ENCODE measurements at places on chromosomes 11 and 22. TPM values are rescaled to one million over a fixed set of nuclear protein-coding genes. Genes with fewer than 3 reads are reported as not detected.

GRCh38 chr11:6077723-6078122, 29.8 kb upstream of the OR56B4 start:
- no peak overlapping the region for H3K27ac ChIP-seq
- H3K27me3 ChIP-seq, result peaks cover 18% of the 10 kb centered on the region
- DNase-seq, result no peak
- H3K36me3 ChIP-seq, result no peaks in the 10 kb centered on the region
- H3K4me3 ChIP-seq, result no peak overlapping the region
- no peaks in the 10 kb centered on the region for H3K4me1 ChIP-seq

VSIG10L2 gene
- not detected for total RNA-seq

GRCh38 chr11:35647421-35648093, 15.0 kb upstream of the TRIM44 start:
- H3K4me1 ChIP-seq, result no peaks in the 10 kb centered on the region
- peaks cover 31% of the 10 kb centered on the region for H3K27me3 ChIP-seq
- no peak overlapping the region for H3K27ac ChIP-seq

DNA sequence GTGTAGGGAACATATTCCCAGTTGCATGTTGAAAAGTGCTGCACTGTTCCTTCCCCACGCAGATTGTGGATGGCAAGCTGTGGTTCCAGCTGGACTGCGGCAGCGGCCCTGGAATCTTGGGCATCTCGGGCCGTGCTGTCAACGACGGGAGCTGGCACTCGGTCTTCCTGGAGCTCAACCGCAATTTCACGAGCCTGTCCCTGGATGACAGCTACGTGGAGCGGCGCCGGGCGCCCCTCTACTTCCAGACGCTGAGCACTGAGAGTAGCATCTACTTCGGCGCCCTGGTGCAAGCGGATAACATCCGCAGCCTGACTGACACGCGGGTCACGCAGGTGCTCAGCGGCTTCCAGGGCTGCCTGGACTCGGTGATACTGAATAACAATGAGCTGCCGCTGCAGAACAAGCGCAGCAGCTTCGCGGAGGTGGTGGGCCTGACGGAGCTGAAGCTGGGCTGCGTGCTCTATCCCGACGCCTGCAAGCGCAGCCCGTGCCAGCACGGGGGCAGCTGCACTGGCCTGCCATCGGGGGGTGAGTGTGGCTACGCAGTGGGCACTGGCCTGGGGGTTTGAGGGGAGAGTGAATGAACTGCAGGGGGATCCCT, 102.7 kb upstream of the MTNR1B start:
- H3K27me3 ChIP-seq, result no peaks in the 10 kb centered on the region
- H3K27ac ChIP-seq, result no peak overlapping the region
- no peaks in the 10 kb centered on the region for H3K4me1 ChIP-seq
- H3K36me3 ChIP-seq, result no peaks in the 10 kb centered on the region

C1QTNF5 gene
- not detected for total RNA-seq

DNA sequence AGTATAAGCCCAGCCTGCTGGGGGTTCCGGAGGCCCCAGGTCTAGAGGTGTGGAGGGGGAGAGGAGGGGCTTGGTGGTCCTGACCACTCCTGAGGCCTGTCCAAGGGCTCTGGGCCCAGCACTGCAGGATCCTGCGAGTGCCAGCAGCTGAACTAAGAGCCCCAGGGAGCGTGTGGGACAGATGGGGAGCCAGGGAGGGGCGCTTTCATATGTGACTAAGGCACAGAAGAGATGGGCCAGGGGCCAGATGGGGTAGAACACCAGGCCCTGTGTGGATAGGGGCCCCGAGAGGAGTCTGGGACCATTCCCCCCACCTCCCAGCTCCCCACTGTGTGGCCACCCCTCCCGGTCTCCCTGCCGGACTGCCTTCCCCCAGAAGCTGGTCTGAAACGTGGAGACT, 18.4 kb downstream of the MAFF start:
- peaks cover 16% of the 10 kb centered on the region for H3K4me1 ChIP-seq
- H3K27me3 ChIP-seq, result no peaks in the 10 kb centered on the region

DNA sequence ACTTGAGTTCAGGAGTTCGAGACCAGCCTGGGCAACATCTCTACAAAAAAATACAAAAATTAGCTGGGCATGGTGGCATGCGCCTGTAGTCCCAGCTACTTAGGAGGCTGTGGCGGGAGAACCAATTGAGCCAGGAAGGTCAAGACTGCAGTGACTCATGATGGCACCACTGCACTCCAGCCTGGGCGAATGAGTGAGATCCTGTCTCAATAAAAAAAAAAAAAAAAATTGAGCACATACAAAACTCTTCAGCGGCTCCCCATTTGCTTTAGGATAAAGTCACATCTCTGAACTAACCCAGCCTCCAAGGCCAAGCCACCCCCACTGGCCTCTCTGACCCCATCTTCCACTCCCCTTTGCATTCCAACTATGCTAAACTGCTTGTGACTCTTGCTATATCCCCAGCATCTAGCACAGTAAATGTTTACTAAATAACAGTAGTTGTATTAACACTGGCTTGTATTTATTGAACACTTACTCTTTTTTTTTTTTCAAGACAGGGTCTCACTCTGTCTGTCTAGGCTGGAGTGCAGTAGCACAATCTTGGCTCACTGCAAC, 28.9 kb downstream of the CREB3L1 start:
- no peaks in the 10 kb centered on the region for H3K27me3 ChIP-seq
- no peak for DNase-seq
- peaks cover 8% of the 10 kb centered on the region for H3K4me1 ChIP-seq
- no peak overlapping the region for H3K4me3 ChIP-seq

DNA sequence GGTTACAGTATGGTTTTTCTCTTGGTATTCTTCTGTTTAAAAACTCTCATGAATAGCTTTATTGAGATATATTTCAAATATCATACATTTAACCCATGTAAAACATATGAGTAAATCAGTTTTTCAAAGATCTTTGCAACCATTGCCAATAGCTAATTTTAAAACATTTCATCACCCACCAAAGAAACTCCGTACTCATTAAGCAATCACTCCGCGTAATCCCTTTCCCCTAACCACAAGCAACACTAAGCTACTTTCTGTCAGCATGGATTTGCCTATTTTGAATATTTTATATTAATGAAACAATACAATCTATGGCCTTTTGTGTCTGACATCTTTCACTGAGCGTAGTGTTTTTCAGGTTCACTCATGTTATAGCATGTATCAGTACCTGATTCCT, 697.9 kb upstream of the ANO5 start:
- no peaks in the 10 kb centered on the region for H3K36me3 ChIP-seq
- no peaks in the 10 kb centered on the region for H3K4me1 ChIP-seq
- H3K4me3 ChIP-seq, result no peak overlapping the region
- no peaks in the 10 kb centered on the region for H3K27me3 ChIP-seq
- no peak overlapping the region for H3K27ac ChIP-seq
- no peak for DNase-seq

NCR3LG1 gene
- 5.0 TPM for total RNA-seq

RIC3 gene
- total RNA-seq, result 9.4 TPM

OR51B5 gene
- not detected for total RNA-seq

- no peaks in the 10 kb centered on the region for H3K36me3 ChIP-seq
- peak overlapping the region; percentile 10 for H3K4me3 ChIP-seq
- peak; percentile 28 for DNase-seq
These were observed 6.4 kb downstream of the STARD10 start for GRCh38 chr11:72787216-72788104.

SPECC1L gene
- 46.3 TPM for total RNA-seq

- no peak for DNase-seq
- H3K27ac ChIP-seq, result no peak overlapping the region
- H3K4me3 ChIP-seq, result no peak overlapping the region
- no peaks in the 10 kb centered on the region for H3K36me3 ChIP-seq
These were observed 36.0 kb downstream of the ARRB1 start for GRCh38 chr11:75315439-75315805.

GRCh38 chr22:27195094-27195493, 537.7 kb downstream of the MIAT start:
- H3K4me1 ChIP-seq, result no peaks in the 10 kb centered on the region
- no peak overlapping the region for H3K4me3 ChIP-seq
- no peak overlapping the region for H3K27ac ChIP-seq
- H3K27me3 ChIP-seq, result peaks cover 12% of the 10 kb centered on the region

RBMXL2 gene
- total RNA-seq, result not detected

DNA sequence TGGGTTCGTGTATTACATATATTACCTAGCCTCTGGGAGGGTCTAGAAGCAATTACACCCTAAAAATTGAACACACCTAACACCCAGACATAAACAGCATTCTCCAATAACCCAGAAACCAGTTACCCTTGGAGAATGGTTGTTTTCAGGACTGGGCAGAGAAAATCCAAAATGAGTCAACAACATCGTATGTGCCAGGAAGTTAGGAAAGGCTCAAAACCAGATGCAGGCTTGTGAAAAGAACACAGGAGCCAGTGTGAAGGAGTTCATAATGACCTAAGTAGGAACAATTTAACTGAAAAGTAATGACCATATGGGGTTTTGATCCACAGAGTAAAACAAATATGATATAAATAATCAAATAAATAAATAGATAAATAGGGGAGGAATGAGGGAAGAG, 5.1 kb upstream of the CLPB start:
- peaks cover 4% of the 10 kb centered on the region for H3K4me1 ChIP-seq
- DNase-seq, result no peak
- no peaks in the 10 kb centered on the region for H3K27me3 ChIP-seq
- H3K27ac ChIP-seq, result no peak overlapping the region

GRCh38 chr11:8732324-8732670, 49.7 kb downstream of the RPL27A start:
- H3K27ac ChIP-seq, result peak overlapping the region; percentile 44
- no peaks in the 10 kb centered on the region for H3K4me1 ChIP-seq
- DNase-seq, result no peak

DNA sequence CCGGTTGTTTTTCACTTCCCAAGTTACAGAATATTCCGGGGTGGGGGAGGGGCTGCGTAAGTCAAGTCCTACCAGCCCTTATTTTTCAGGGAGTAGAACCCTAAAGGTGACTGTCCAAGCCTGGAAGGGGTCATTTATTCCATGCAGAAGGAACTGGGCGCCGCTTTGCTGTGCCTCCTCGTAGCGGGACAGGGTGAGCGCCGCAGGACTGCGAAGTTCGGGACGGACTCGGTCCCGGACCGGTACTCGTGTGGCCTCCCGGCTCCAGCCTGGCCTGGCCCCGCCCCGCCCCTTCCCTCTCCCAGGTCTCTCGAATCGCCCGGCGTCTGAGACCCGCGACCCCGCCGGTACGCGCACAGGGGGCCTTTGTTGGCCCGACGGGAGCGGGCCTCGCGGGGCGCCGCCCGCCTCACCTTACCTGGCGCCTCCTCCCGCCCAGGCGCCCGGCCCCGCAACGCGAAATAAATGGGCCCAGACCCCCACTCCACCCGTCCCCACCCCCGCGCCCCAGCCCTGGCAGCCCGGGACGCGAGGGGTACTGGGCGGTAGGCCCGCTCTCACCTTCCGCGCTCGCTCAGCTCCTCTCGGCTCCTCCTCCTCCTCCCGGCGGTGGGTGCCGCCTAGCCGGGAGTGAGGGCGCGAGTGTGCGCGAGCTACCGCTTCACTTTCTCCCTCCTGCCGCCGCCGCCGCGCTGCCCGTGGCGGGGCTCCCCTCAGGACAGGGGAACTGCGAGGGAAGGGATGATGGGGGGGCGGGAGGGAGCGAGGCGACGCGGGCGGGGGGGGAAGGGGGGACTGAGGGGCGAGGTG, 698 bp downstream of the PAK1 start:
- no peaks in the 10 kb centered on the region for H3K36me3 ChIP-seq
- peak; percentile 65 for DNase-seq
- H3K27ac ChIP-seq, result peak overlapping the region; percentile 69
- peaks cover 8% of the 10 kb centered on the region for H3K27me3 ChIP-seq
- H3K4me1 ChIP-seq, result peaks cover 13% of the 10 kb centered on the region

DNA sequence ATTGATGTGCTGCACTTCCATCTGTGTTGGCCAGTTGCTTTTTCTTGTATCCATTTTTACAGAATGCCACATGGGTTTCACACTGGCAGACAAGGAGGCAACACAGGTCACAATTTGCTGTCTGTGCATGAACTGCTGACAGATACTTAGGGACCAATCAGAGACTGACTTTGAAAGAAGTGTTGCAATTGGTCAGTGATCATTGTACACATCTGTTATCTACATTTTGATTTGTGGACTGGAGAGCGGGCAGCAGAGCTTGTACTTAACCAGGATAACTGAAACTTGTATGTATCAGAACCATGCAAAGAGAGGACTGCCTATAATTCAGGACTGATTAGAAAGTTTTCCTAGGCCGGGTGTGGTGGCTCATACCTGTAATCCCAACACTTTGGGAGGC, 21.8 kb downstream of the PRR5 start:
- H3K36me3 ChIP-seq, result no peaks in the 10 kb centered on the region
- no peak for DNase-seq
- H3K27me3 ChIP-seq, result no peaks in the 10 kb centered on the region
- H3K4me1 ChIP-seq, result peaks cover 6% of the 10 kb centered on the region
- no peak overlapping the region for H3K27ac ChIP-seq

GRCh38 chr11:14336507-14337503, 22.2 kb downstream of the RRAS2 start:
- DNase-seq, result peak; percentile 14
- no peaks in the 10 kb centered on the region for H3K27me3 ChIP-seq
- peaks cover 55% of the 10 kb centered on the region for H3K36me3 ChIP-seq
- peaks cover 50% of the 10 kb centered on the region for H3K4me1 ChIP-seq
- no peak overlapping the region for H3K4me3 ChIP-seq

DNA sequence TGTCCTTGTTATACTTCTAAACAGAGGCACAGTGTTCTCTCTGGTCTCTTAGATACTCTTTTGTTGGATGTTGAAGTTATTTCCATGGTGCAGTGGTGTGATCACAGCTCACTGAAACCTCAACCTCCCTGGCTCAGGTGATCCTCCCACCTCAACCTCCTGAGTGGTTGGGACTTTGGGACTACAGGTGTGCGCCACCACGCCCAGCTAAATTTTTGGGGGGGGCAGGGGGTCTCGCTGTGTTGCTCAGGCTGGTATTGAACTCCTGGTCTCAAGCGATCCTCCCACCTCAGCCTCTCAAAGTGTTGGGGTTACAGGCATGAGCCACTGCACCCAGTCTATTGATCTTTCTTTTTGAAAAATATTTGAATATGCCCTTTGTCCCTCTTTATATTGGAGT, 14.9 kb downstream of the ZNF74 start:
- H3K27me3 ChIP-seq, result no peaks in the 10 kb centered on the region
- H3K27ac ChIP-seq, result no peak overlapping the region
- H3K36me3 ChIP-seq, result peaks cover 1% of the 10 kb centered on the region
- H3K4me3 ChIP-seq, result no peak overlapping the region

GRCh38 chr11:9796854-9797253, 133.0 kb downstream of the SWAP70 start:
- no peak overlapping the region for H3K27ac ChIP-seq
- no peak for DNase-seq
- H3K27me3 ChIP-seq, result no peaks in the 10 kb centered on the region
- H3K4me1 ChIP-seq, result peaks cover 11% of the 10 kb centered on the region
- peaks cover 18% of the 10 kb centered on the region for H3K36me3 ChIP-seq
- no peak overlapping the region for H3K4me3 ChIP-seq

GRCh38 chr11:124543145-124543544, 309 bp downstream of the OR8B12 start:
- H3K4me1 ChIP-seq, result no peaks in the 10 kb centered on the region
- peaks cover 15% of the 10 kb centered on the region for H3K27me3 ChIP-seq
- no peaks in the 10 kb centered on the region for H3K36me3 ChIP-seq
- DNase-seq, result no peak
- H3K27ac ChIP-seq, result no peak overlapping the region

GRCh38 chr11:44555031-44555800, 10.2 kb upstream of the CD82 start:
- no peak overlapping the region for H3K4me3 ChIP-seq
- H3K27me3 ChIP-seq, result no peaks in the 10 kb centered on the region
- H3K27ac ChIP-seq, result no peak overlapping the region
- no peak for DNase-seq

APBB1 gene
- 29.2 TPM for total RNA-seq

All from activated naive CD8-positive, alpha-beta T cell treated with anti-CD3 and anti-CD28 coated beads for 36 hours (primary cell).